Temporal lobe (tissue), 4 donors: ENCODE measurements at places on chromosomes 6 and 20. TPM values are rescaled to one million over a fixed set of nuclear protein-coding genes. Genes with fewer than 3 reads are reported as not detected.

Gene RAB44
- total RNA-seq = under 0.01 TPM

Gene SAMD5
- 10.3 TPM for total RNA-seq

Gene MAK
- 0.49 TPM for total RNA-seq

Gene BTNL2
- total RNA-seq = not detected

Gene SLC4A11
- total RNA-seq = under 0.01 TPM

Gene FAM209A
- not detected for total RNA-seq

Gene LTA
- not detected for total RNA-seq

Gene KCNG1
- 18.2 TPM for total RNA-seq

Gene HDGFL1
- under 0.01 TPM for total RNA-seq

Gene NFATC2
- 0.49 TPM for total RNA-seq

Gene PDSS2
- 7.9 TPM for total RNA-seq

Gene TOX2
- 0.74 TPM for total RNA-seq

Gene SLC22A1
- total RNA-seq = not detected

Gene GNMT
- 0.74 TPM for total RNA-seq

Gene ELOVL2
- 41.3 TPM for total RNA-seq

Gene PRDM13
- not detected for total RNA-seq

Gene CD40
- total RNA-seq = 0.49 TPM

Gene GSTA2
- not detected for total RNA-seq

Gene GGT7
- total RNA-seq = 20.2 TPM

Gene LZTS3
- 15.0 TPM for total RNA-seq

Gene EYA4
- total RNA-seq = 0.25 TPM

Gene FAM83C
- total RNA-seq = not detected

Gene PNLDC1
- total RNA-seq = not detected

Gene SPATA2
- total RNA-seq = 4.2 TPM

Gene PACSIN1
- 2.7 TPM for total RNA-seq

Gene CTAGE9
- total RNA-seq = not detected

Gene SAMD10
- 7.6 TPM for total RNA-seq

Gene CARMIL1
- 21.1 TPM for total RNA-seq

Gene MAP3K5
- total RNA-seq = 12.0 TPM

Gene LAMA5
- 13.5 TPM for total RNA-seq
